ENCODE measurements at places on chromosomes 2 and 18.

GRCh38 chr2:1328684-1329083 is 84.6 kb upstream of the TPO start:
- no peak for DNase-seq

DNA sequence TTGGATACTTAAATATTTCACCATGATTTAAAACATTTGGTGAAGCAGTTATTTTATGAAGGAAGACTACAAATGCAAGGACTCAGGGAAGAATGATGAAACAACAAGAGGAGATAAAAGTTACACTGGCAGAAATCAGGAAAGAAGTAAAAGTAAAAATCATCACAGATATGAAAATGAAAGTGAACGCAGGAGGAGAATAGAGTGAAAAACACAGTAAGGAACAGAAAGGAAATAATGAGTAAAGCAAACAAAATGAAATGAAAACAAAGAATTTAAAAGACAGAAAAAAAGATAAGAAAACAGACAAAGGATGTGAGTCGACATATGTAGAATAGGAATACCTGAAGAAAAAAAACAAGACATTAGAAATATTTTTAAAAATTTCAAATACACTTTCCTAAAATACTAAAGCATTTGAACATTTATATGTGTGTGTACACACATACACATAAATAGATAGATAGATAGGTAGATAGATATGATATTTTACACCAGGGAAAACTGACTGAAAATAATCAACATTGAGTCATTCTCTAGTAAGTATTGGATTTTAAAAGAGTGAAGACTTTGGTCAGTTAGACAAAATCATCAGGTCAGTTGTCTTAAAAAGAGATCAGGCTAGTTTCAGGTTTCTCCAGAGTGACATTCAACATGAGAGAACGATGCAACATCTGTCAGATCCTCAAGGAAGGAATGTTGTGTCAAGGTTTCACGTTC is 12.1 kb upstream of the KDSR start:
- no peak for DNase-seq

DNA sequence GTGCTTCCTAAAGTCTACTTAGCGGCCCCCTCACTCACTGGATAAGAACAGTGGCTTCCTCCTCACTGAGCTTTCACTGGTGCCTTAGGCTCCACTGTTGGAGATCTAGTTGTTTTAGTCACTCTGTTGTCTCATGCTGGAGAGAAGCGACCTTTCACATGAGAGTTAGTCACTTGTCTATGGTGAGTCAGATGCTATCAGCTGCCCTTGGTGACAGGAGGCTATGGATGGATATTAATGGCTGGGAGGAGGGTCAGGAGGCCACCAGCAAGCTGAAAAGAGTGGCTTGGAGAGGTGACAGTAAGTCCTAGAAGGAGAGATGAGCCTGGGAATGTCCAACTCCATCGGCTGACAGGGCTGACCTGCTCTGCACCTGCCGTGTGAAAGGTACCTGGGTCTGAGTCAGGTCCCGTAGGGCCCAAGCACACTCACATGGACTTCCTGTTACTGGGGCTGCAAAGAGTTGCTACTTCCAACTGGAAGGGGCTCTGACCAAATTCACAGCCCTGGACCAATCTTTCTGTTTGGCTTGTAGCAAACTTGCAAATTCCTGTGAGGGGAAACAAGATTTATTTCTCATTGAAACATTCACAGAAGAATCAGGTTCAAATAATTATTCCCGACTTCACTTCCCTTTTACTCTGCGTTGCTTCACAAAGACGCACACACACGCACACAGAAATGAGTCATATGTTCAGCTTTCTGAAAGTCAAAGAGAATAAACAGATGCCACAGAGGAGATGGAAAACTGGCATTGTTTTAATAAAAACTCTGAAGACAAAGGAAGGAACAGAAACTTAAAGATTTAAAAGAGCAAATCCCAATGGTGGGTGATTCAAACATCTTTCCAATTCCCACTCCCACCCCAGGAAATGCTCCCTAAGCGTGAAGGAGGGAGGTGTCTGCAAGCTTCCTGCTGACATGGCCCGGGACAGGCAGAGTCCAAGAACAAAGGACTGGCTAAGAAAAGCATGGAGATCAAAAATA is 203.5 kb upstream of the TWIST2 start:
- DNase-seq: peak; percentile 58

GRCh38 chr2:231332388-231332787 is 63.1 kb upstream of the B3GNT7 start:
- peak; percentile 30 for DNase-seq

DNA sequence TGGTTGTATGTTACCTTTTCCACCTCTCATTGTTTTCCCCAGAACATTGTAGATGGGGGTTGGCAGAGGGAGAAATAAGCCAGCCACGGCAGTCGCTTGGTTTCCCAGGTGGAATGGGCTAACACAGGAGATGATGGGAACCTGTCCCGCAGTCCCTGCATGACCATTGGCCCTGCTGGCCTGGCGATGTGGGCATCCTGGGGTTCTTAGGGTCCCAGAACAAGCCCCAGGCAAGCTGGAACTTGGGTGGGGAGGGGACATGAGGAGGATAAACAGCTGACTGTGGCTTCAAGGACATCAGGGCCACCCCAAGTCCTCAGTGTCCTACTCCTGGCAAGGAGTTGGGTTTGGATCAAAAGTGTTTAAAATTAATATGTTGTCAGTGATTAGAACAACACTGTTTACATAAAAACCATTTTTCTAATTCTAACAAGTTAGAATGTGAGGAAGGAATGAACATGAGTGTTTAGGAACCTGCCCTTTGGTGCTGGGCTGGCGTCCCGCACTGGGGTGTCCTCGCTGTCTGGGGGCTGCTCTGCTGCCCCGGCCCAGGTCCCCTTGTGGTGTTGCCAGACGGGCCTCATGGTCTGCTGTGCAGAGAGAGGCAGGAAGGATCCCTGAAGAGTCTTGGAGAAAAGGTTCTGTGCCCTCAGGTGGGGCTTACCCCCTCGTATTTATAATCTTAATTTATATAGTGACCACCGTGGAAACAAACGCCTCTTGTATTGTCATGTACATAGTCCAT is 95.1 kb downstream of the USP40 start:
- no peak for DNase-seq

GRCh38 chr2:199581408-199581807 is 123.7 kb upstream of the SATB2 start:
- no peak for DNase-seq

DNA sequence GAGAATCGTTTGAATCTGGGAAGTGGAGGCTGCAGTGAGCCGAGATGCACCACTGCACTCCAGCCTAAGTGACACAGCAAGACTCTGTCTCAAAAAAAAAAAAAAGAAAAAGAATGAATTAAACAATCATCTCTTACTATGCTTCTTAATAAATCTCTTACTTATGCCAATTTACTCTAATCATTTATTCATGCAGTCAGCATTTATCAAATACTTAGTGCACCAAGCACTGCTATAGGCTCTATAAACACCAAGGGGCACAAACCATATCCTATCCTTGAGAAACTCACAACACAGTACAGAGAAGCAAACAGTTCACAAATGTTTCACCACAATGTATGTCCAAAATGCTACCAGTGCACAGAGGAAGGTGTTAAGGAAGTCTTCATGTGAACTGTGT is 189.4 kb downstream of the PDE11A start:
- DNase-seq: no peak

DNA sequence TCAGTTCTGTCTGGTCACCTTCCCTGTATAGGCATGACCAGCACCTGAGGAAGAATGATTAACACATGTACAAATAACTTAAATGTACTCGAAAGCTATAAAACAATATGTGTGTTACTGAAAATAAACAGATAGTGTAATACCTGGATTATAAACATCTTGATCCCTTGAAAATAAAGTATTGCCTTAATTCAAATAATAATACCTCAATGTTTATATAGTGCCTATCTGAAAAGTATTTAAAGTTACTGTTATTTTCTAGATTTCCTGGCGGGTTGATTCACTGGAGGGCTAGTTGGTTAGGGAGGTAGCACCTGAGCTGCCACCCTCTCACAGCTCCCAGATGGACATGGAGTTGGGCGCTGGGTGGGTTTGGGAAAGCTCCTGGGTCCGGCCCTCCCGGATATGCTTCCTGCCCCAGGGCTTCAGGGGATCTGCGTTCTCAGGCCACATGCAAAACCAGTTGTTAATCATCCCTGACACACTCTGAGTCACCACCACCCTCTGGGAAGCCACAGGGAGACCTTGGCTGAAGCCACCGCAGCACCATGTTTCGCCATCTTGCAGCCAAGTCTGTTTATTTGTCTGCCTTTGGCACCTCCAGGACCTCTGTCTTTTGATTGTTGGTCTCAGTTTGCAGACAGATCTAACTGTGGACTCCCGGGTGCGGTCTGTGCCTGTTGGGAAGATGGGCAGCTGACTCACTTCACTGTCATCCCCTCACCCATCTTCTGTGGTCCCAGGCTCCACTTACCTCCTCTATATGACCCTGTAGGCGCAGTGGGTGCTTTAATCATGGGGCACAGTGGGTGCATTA is 35.3 kb downstream of the RAB31 start:
- DNase-seq: peak; percentile 95

DNA sequence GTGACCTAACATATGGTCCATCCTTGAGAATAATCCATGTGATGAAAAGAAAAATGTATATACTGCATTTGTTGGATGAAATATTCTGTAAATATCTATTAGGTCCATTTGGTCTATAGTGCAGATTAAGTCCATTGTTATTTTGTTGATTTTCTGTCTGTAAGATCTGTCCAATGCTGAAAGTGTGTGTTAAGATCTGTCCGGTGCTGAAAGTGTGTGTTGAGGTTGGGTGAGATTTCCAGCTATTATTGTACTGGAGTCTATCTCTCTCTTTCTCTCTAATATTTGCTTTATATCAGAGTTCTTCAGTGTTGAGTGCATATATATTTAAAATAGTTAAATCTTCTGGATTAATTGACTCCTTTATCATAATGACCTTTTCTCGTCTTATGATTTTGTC is 828.8 kb upstream of the CRIM1 start:
- DNase-seq: no peak

- no peak for DNase-seq
These were observed 251.7 kb upstream of the SIX2 start for GRCh38 chr2:45260946-45261345.

DNA sequence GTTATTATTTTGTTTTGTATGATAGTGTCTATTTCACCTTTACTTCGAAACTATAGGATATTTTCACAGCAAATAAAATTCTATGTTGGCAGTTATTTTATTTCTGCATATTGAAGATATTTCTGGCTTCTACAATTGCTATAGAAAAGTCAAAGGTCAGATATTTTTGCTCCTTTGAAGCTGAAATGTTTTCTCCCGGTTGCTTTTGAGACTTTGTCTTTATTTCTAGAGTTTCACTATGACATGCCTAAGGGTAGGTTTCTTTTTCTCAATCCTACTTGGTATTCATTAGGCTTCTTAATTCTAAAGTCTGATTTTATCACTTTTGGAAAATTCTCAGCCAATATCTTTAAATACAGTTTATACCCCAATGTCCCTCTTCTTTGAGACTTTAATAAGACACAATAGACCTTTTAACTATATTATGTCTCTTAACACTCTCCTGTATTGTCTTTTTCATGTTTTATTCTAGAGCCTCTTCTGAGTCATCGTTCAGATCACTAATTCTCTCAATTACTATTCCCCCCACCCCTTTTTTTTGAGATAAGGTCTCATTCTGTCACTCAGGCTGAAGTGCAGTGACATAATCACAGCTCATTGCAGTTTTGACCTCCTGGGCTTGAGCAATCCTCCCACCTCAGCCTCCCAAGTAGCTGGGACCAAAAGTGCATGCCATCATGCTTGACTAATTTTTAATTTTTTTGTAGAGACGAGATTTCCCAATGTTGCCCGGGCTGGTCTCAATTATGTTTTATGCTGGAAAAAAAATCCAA is 50.5 kb downstream of the USP37 start:
- no peak for DNase-seq

DNA sequence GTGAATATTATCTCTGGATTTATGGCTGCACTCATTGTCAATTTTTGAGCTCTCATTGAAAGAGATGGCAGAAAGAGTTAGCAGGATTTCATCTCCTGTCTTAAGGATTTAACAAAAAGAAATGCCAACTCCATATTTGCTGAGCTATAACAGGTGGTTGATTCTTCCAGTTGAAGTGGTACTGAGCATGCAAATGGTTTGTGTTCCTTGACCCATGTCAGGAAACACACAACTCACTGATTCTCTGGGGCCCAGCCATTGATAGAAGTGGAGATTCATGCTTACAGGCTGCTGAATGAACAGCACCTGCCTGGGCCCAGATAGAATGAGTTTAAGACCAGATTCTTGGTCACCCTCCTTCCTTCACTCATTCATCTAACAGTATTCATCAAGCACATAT is 128.8 kb downstream of the CERS6 start:
- no peak for DNase-seq

GRCh38 chr18:27604583-27604982 is 419.5 kb upstream of the CHST9 start:
- no peak for DNase-seq

- DNase-seq: peak; percentile 54
These were observed 61.4 kb downstream of the DYM start for GRCh38 chr18:49399003-49399402.

GRCh38 chr18:657311-658000 is at the start of gene TYMS:
Gene TYMS (plus strand): TSS chr18:657653. CDS start chr18:657743, 90 bp downstream.
- peak; percentile 60 for DNase-seq

All from ACHN (cell line).